ENCODE measurements at places on chromosomes 5 and 9. TPM values are rescaled to one million over a fixed set of nuclear protein-coding genes. Genes with fewer than 3 reads are reported as not detected.

DNA sequence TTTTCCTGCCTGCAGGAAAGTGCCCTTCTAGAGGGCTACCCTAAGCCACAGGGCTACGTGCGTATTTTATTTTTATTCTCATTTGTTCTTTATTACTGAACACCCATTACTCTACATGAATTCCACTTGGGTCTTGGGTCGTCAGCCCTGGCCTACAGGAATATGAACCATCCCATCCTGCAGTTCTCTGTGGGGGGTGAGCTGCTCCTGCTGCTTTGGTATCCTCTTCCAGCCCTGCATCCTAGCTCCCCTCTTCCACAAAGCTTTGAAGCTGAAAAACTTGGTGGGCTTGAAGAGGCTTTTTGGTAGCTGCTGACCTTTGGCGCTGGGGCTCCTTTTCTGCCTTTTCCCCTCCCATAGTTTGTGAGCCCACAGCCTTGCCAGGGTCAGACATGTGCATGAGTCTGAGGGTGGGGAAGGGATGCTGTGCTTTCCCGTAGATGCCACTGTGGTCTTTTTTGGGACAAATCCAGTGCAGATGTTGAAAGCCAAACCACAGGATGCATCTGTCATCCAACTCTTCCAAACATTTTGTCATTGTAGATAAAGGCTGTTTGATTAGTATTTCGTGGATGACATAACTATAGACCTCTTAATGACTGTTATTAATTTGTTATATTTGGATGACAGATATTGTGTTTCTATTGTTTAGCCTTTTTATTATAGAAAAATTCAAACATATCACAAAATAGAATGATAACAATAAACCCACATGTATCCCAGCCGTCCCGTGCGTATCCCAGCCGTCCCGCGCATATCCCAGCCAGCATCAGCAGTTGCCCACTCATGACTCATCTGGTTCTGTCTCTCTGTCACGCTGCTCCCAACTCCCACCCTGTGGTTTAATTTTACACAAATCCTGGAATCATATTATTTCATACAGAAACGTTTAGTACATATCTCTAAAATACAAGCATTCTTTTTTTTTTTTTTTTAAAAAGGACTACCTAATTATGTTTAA is 43.9 kb downstream of the SLC46A2 start:
- H3K27me3 ChIP-seq = no peaks in the 10 kb centered on the region
- H3K27ac ChIP-seq = no peak overlapping the region
- no peaks in the 10 kb centered on the region for H3K36me3 ChIP-seq
- H3K4me3 ChIP-seq = no peak overlapping the region
- H3K4me1 ChIP-seq = no peaks in the 10 kb centered on the region

The PCDHA11 gene
- polyA plus RNA-seq = 0.34 TPM

- DNase-seq = no peak
- H3K4me1 ChIP-seq = no peaks in the 10 kb centered on the region
- H3K4me3 ChIP-seq = no peak overlapping the region
- no peak overlapping the region for H3K27ac ChIP-seq
Observed at GRCh38 chr9:110638381-110638954, 30.1 kb upstream of the MUSK start.

DNA sequence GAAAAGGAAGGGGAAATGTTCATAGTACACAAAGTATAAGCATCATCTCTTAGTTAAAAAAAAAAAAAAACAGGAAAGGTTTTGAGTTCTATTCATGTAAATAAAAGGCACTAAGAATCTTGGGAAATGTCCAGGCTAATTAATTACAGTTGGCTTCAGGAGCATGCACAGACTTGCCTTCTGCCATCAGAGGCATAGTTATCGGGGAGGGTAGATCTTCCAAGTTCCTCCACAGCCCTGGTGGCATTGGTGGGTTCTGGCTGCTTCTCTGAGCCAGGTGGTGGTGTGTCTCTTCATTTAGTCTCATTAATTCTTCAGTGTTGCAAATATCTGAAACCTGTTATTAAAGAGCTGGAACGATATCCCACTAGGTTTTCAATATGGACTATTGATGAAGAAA is 85.2 kb downstream of the TMEM252 start:
- no peaks in the 10 kb centered on the region for H3K36me3 ChIP-seq
- H3K4me3 ChIP-seq = no peak overlapping the region
- DNase-seq = no peak

- H3K27me3 ChIP-seq = no peaks in the 10 kb centered on the region
- peaks cover 10% of the 10 kb centered on the region for H3K4me1 ChIP-seq
- H3K36me3 ChIP-seq = no peaks in the 10 kb centered on the region
- DNase-seq = no peak
Observed at GRCh38 chr5:119313658-119314605, 41.9 kb upstream of the TNFAIP8 start.

DNA sequence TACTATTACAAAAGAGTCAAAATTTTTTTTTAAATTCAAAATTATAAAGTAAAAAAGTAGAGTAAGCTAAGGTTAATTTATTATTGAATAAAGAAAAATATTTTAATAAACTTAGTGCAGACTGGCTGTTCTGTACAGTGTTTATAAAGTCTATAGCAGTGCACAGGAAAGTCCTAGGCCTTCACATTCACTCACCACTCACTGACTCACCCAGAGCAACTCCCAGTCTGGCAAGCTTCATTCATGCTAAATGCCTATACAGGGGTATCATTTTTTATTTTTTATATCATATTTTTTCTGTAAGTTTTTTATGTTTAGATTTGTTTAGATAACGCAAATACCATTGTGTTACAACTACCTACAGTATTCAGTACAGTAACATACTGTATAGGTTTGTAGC is 700.7 kb upstream of the GRAMD2B start:
- DNase-seq = no peak
- no peaks in the 10 kb centered on the region for H3K36me3 ChIP-seq
- H3K27ac ChIP-seq = no peak overlapping the region
- H3K27me3 ChIP-seq = no peaks in the 10 kb centered on the region

DNA sequence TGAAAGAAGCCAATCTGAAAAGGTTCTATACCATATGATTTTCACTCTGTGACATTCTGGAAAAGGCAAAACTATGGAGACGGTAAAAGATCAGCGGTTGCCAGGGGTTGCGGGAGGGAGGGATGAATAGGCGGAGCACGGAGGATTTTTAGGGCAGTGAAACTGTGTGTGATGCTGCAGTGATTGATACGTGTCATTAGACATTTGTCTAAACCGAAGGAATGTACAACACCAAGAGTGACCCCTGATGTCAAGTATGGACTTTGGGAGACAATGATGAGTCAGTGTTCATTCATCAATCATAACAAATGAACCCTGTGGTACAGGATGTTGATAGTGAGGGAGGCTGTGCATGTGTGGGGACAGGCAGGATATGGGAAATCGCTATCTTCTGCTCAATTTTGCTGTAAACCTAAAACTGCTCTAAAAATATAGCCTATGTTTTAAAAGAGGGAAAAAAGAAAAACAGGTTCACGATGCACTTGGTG is 34.4 kb downstream of the ERGIC1 start:
- no peaks in the 10 kb centered on the region for H3K36me3 ChIP-seq
- no peak overlapping the region for H3K4me3 ChIP-seq
- H3K27ac ChIP-seq = peak overlapping the region; percentile 76
- no peak for DNase-seq
- H3K4me1 ChIP-seq = peaks cover 28% of the 10 kb centered on the region

DNA sequence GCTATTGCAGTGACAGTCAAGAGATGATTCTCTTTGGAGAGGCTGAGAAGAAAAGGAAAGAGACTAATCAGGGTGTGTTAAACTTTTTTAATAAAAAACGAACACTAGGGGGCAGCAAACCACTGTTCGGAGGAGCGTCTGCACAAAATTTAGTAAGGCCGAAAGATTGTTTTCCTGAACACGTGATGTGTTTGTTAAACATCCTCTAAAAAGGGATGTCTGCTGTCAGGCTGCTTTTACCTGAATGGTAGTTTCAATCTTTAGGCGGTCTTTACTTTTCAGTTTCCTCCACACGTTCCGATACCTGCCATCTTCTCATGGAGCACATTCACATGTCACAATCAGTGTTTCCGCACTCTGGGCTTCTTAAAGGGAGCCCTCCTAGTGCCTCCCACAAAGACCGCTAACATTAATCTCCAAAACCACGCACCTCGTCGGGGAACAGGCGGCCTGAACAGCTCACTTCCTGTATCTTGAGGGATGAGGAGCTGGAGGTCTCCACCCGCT is 125.2 kb downstream of the GPBP1 start:
- DNase-seq = peak; percentile 42
- H3K4me3 ChIP-seq = no peak overlapping the region
- no peaks in the 10 kb centered on the region for H3K4me1 ChIP-seq

GRCh38 chr5:171246231-171246630 is 62.8 kb upstream of the TLX3 start:
- H3K27me3 ChIP-seq = no peaks in the 10 kb centered on the region
- H3K4me1 ChIP-seq = no peaks in the 10 kb centered on the region
- no peaks in the 10 kb centered on the region for H3K36me3 ChIP-seq
- no peak overlapping the region for H3K27ac ChIP-seq

- H3K4me1 ChIP-seq = no peaks in the 10 kb centered on the region
- H3K27ac ChIP-seq = no peak overlapping the region
Observed at GRCh38 chr9:93255494-93255867, 71.5 kb downstream of the WNK2 start.

The TNFSF15 gene
- 0.04 TPM for polyA plus RNA-seq

The P4HA2 gene
- polyA plus RNA-seq = 34.7 TPM

The STPG3 gene
- not detected for polyA plus RNA-seq
